ENCODE measurements at places on chromosomes 13 and 19.

- no peak for DNase-seq
Measured at GRCh38 chr19:39126312-39127187, 964 bp downstream of the PAK4 start.

- peak; percentile 34 for DNase-seq
Measured at GRCh38 chr19:17873786-17874757, 2.3 kb downstream of the SLC5A5 start.

GRCh38 chr13:67776151-67776550, 546.0 kb upstream of the PCDH9 start:
- DNase-seq: no peak

DNA sequence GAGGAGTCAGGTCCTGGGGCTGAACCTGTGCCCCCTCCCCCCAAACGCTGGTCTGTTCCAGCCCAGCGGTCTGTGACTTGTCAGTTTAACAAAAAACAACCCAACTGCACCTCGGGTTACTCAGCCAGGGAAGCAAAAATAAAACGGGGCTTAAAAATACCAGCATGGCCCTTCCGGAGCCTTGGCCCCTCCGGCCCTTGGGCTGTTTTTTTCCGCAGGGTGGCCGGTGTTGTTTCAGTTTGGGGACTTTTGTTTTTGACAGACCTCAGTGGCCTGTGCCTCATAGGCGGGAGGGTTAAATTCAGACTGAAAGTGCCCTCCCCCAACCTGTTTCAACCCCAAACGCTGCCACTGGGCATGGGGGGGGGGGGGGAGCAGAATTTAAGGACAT, 4.0 kb downstream of the TCF3 start:
- no peak for DNase-seq

DNA sequence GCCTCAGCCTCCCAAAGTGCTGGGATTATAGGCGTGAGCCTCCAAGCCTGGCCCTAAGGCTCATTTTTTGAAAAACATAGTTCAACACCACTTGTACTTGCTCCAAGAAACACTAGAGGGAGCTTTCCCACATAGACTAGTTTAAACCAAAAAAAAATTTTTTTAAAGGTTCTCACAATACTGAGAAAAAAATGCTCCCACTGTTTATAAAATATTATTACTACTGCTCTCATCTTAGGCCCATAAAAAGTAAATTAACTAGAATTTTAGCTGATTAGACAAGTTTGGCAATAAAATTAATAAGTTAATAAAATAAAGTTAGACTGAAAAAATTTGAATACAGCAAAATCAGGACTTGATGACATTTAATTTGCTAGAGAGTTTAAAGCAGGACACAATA, 109.5 kb downstream of the TBC1D4 start:
- DNase-seq: peak; percentile 39

DNA sequence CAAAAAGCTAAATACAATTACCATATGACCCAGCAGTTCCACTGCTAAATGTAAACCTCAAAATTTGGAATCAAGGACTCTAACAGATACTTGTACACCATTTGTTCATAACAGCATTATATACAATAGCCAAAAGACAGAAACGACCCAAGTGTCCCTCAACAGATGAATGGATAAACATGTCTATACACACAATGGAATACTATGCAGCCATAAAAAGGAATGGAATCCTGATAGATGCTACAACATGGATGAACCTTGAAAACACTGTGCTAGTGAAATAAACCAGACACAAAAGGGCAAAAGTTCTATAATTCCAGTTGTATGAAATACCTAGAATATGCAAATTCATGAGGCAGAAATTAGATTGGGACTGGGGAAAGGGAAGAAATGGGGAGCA, 12.2 kb downstream of the NEK3 start:
- DNase-seq: no peak

GRCh38 chr13:24505256-24505655, 7.3 kb downstream of the PARP4 start:
- peak; percentile 29 for DNase-seq

GRCh38 chr13:99322297-99323103, 15.3 kb upstream of the GPR183 start:
- DNase-seq: peak; percentile 88

DNA sequence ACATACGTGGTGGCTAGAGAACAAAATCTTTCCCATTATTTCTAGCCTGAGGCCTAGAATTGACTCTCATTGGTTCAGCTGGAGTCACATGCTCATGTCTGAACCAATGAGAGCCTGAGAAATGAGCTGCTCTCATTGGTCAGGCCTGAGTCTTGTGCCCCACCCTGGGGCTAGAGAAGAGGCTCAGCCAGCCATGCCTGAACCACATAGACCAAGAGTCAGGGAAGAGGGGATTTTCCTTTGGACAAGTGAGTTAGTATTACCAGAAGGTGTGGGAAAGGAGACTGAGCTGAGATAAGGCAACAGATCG, 6.9 kb downstream of the FXYD5 start:
- DNase-seq: no peak

All from MV-4-11 (cell line).